CD4-positive, alpha-beta T cell (primary cell): ENCODE measurements at places on chromosomes 2 and 18. TPM values are rescaled to one million over a fixed set of nuclear protein-coding genes. Genes with fewer than 3 reads are reported as not detected.

Gene UGGT1
- total RNA-seq: 23.5 TPM

Gene CPLX4
- not detected for total RNA-seq

Gene CKAP2L
- total RNA-seq: 0.08 TPM

- H3K4me3 ChIP-seq: no peak overlapping the region
- no peak for DNase-seq
- H3K27me3 ChIP-seq: no peaks in the 10 kb centered on the region
- no peaks in the 10 kb centered on the region for H3K36me3 ChIP-seq
- no peak overlapping the region for H3K27ac ChIP-seq
These were observed 102.9 kb downstream of the PRKCE start for GRCh38 chr2:45754131-45755010.

DNA sequence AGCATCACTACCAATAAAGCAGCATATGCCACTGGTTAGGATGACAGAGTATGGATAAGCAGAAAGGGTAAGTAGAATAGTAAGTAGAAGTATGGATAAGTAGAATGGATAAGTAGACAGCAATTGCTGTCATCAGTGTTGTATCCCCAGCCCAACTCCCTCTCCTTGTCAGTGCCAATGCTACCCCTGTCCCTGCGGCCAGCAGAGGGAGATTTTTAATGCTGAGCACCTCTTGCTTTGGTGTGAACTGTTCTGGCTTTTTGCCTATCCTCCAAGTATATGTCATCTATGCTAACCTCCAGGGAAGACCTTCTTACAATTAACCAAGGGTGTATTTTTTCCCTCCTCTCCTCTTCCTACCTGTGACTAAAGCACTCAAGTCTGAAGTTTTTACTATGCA, 136.7 kb upstream of the SPHKAP start:
- no peaks in the 10 kb centered on the region for H3K27me3 ChIP-seq
- H3K36me3 ChIP-seq: no peaks in the 10 kb centered on the region
- no peak overlapping the region for H3K4me3 ChIP-seq
- DNase-seq: no peak

GRCh38 chr2:203400805-203401585, 72.8 kb downstream of the ABI2 start:
- H3K27me3 ChIP-seq: no peaks in the 10 kb centered on the region
- no peak overlapping the region for H3K4me3 ChIP-seq
- H3K27ac ChIP-seq: no peak overlapping the region
- H3K4me1 ChIP-seq: no peaks in the 10 kb centered on the region
- DNase-seq: no peak

DNA sequence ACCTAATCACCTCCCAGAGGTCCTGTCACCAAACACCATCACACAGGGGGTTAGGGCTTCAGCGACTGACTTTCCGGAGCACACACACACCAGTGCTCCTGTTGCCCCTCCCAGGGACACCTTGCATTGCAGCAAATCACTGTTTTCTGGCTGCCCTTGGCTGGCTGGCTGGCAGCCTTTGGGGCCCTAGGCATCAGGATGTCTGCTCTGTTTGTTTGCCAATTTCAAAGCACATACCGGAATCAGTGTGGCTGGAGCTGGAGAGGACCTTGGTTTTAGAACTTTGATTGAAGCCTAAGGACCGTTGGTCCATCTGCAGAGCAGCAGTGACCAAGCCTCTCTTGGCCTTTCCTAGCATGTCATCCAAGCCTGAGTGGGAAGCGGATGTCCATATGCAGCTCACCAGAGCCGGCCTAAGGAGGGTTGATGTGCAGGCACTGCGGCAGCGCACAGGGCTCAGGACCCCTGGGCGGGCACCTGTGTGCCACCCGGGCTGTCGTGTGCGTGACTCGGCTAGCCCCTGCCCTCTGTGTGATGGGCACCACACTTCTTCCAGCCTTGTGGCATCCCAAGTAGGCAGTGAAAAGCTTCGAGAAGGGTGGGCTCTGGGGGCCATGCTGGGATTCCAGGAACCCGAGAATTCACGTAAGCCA, 62.1 kb downstream of the GBX2 start:
- no peak for DNase-seq
- H3K27ac ChIP-seq: no peak overlapping the region
- no peaks in the 10 kb centered on the region for H3K36me3 ChIP-seq
- no peaks in the 10 kb centered on the region for H3K4me1 ChIP-seq
- no peak overlapping the region for H3K4me3 ChIP-seq

GRCh38 chr18:23838233-23838632, 149.0 kb downstream of the LAMA3 start:
- no peak overlapping the region for H3K27ac ChIP-seq
- H3K27me3 ChIP-seq: no peaks in the 10 kb centered on the region
- H3K36me3 ChIP-seq: no peaks in the 10 kb centered on the region
- DNase-seq: no peak
- H3K4me1 ChIP-seq: no peaks in the 10 kb centered on the region
- no peak overlapping the region for H3K4me3 ChIP-seq
